Fibroblast of pulmonary artery (primary cell): ENCODE measurements at places on chromosomes 3 and 15.

GRCh38 chr3:48415251-48415953, 14.5 kb downstream of the PLXNB1 start:
- DNase-seq = no peak

DNA sequence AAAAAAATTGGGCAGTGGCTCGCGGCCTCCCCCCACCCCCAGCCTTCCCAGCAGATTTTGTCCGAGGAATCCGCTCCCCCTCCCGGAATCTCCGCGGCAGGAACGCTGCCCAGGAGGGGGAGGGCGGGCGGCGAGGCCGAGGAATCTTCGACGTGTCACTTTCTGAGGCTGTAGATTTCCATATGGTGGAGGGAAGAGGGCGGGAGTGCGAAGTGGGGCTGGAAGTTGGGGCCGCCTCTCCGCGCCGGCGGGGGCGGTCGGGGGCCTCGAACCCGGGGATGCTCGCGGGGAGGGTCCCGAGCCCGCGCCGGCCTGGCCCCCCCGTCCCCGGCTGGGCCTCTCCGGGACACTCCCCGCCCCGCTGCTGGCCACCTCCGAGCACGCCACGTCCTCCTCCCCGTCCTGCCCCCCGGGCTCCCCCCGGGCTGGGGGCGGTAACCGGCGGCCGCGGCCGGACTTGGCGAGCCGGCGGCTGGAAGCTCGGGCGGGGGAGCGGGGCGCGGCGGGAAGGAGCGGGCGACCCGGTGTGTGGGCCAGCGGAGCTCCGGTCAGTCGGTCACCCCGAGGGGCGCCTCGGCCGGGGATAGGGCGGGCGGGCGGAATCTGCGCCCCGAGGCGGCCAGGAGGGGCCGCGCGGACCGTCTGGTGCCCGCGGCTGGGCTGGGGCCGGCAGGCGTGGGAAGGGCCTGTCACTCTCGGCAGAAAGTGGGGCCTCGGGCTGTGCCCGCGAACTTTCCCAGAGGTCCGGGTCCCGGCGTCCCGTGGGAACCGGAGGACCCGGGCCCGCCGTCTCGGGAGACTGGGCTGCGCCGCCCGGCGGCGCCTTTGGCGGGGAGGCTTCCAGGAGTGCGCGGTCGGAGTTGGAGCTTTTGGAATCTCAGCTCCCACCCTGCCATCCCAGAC, 951 bp downstream of the FNDC3B start:
- DNase-seq = peak; percentile 92

- no peak for DNase-seq
Observed at GRCh38 chr3:59772416-59773408, 722.9 kb upstream of the CFAP20DC start.

DNA sequence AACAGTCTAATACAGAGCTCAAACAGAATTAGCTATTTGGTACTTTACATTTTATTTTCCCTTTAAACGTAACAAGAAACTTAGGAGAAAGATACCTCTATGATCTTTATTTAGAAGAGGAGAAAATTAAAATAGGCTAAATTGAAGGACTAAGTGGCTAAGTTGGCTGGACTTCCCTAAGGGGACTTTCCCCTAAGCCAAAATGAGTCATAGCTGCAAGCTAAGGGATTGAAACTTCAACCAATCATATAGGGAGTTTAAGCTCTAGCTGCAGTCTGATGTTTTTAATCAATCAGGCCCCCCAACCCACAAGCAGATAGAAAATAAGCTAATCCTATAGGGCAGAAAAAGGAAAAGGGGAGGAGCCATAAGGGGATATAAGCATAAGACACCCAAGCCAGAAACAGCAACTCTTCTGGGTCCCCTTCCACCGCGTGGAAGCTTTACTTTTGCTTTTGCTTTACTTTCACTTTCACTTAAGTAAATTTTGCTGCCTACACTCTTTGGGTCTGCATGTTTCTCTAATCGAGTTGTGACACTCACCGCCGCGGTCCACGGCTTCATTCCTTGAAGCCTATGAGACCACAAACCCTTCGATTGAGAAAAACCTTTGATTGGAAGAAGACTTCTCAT, 1108.5 kb upstream of the EPHA6 start:
- no peak for DNase-seq

DNA sequence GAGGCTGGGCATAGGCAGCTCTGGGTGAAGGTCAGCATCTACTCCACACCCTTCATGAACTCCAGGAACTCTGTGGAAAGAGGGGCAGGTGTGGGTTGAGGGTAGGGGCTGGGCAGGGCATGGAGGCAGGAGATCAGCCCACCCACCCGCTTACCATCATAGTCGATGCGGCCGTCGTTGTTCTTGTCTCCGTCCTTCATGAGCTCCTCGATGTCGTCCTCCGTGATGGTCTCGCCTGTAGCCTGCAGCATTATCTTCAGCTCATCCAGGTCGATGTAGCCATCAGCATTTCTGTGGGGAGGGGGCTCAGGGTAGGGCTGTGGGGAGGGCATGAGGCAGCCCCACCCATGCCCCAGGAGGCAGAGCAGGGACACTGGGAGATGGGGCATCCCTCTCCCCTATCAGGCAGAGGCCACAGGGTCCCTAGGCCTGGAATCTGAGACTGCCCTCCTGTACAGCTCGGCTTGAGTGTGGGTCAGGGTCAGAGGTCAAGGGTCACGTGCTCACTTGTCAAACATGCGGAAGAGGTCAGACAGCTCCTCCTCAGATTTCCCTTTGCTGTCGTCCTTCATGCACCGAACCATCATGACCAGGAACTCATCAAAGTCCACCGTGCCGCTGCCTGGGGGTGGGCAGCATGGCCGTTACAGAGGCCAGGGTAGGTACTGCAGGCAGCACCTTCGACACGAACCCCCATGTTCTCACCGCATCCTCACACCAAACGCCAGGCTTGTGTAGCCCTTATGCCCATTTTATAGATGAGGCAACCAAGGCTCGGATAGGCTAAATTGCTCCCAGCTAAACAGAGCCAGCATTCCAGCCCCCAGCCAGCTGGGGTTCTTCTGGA, 2.4 kb downstream of the TNNC1 start:
- DNase-seq = no peak
